Cortex of kidney (tissue), 1 donor: ENCODE measurements at places on chromosomes 7 and 10.

DNA sequence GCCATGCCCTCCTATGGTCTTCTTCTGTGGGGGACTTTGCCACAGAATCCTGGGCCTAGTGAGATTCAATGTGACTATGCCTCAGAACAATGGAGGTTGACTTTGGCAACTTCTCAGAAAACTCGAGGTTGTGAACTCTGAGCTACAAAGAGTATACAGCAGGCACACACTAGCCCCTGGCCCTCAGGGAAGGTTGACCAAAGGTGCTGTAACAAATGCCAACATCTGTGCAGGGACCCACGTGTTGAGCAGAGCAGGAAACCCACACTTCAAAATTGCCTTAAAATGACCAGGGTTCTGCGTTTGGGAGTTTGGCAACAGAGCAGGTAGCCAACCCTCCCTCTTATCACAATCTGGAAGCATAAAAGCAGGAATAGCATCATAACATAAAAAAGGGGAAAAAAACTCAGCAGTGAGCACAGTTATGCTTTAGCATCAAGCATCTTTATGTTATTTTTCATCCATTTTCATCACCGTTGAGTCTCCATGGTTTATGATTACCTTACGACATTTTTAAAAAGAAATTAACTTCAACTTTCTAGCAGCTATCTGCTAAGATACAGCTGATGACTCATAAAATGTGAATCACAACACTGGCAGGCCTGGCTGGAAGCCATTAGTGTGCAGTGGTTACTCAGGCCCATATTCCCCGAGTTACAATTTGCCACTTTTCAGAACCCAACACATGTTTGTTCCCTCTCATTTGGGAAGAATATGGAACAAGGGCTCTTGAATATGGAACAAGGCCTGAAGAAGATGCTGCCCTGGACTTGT lies 11.1 kb downstream of the PRLHR start:
- DNase-seq = no peak

DNA sequence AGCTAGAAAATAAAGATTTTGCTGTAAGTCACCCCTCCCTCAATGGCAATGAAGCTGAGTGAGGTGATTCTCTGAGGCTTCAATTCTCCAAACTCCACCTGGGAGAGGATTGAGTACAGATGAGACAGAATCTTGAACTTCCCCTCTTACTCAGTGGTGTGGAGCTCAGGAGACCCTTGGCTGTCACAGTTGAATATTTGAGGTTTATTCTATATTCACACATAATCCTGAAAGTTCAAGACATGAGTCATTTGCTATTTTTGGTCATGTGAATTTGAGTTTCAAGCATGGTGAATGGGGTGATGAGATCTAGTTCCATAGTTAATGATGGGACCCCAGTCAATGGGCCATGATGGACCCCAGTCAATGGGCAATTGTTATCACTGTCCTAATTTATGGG lies 13.9 kb upstream of the TECTB start:
- no peak for DNase-seq

GRCh38 chr10:71383972-71384687 lies 12.6 kb upstream of the CDH23 start:
- no peak for DNase-seq

DNA sequence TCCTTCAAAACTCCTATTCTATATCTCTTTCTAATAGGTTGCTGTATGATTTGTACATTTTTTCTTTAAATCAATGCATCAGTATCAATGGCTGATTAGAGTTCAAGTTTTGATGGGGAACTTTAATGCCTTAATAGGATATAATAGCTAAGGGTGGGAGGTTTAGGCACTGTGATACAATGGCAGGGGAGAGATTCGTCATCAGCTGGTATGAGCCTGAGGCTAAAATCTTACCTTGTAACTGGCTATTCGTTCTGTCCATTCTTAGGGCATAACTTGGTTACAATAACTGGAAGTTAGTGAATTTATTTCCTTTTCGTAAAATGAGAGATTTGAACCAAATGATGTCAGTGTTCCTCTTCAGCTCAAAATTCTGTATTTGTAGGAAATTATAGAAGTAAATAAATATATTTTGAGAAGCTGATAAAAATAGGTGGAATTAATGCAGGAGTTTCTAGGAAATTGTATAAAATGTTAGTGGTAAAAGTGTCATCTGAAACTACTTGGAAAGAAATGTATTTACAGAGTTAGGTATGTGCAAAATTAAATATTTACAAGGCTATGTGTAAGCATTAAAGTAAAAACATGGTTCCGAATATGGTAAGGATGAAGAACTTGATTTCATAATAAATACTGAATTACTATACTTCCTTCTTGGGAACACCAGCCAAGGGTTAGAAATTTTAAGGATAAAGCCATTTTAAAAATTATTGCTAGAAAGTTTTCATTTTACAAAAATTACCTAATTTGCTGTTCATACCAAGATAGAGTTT lies 27.5 kb upstream of the NAMPT start:
- DNase-seq = no peak

GRCh38 chr7:39744620-39745019 lies 121.2 kb downstream of the RALA start:
- no peak for DNase-seq
